Mucosa of gallbladder (tissue), 1 donor: ENCODE measurements at places on chromosomes 2 and 18. TPM values are rescaled to one million over a fixed set of nuclear protein-coding genes. Genes with fewer than 3 reads are reported as not detected.

Gene FAM117B
- total RNA-seq: 14.4 TPM

Gene CHST9
- total RNA-seq: 19.5 TPM

Gene ARHGAP28
- 11.2 TPM for total RNA-seq

Gene NAT8
- 2.4 TPM for total RNA-seq

Gene MXD1
- 13.7 TPM for total RNA-seq

Gene CNTNAP5
- 31.7 TPM for total RNA-seq
